ENCODE measurements at places on chromosomes 11 and 22. TPM values are rescaled to one million over a fixed set of nuclear protein-coding genes. Genes with fewer than 3 reads are reported as not detected.

IL17REL gene
- total RNA-seq, result not detected

OR5I1 gene
- total RNA-seq, result not detected

NRIP3 gene
- 1.5 TPM for total RNA-seq

GGTLC3 gene
- not detected for total RNA-seq

JAML gene
- total RNA-seq, result 115 TPM

MUC6 gene
- total RNA-seq, result not detected

VSTM5 gene
- not detected for total RNA-seq

KCNJ1 gene
- total RNA-seq, result not detected

FGF19 gene
- total RNA-seq, result not detected

SPDYC gene
- not detected for total RNA-seq

DNA sequence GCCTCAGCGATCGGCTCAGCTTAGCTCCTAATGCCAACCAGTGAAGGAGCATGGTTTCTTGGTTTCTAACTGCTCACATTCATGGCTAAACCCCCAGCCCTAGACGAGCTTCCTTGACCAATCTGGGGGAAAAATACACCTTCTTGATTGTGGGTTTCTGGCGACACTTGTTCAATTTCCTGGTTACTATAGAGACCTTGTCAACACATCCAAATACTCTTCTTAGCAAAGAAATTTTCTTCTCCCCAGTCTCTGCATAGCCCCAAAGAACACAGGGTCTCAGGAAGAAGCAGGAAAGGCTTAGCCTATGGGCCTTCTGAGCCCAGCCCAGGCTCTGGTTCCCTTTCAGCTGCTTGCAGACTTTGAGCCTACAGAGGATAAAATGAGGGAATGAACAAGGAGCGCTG lies 88.5 kb upstream of the SYT13 start:
- no peaks in the 10 kb centered on the region for H3K36me3 ChIP-seq
- no peak overlapping the region for H3K4me3 ChIP-seq
- peak; percentile 70 for DNase-seq
- H3K27ac ChIP-seq, result peak overlapping the region; percentile 44
- H3K27me3 ChIP-seq, result no peaks in the 10 kb centered on the region
- H3K4me1 ChIP-seq, result peaks cover 35% of the 10 kb centered on the region

DNA sequence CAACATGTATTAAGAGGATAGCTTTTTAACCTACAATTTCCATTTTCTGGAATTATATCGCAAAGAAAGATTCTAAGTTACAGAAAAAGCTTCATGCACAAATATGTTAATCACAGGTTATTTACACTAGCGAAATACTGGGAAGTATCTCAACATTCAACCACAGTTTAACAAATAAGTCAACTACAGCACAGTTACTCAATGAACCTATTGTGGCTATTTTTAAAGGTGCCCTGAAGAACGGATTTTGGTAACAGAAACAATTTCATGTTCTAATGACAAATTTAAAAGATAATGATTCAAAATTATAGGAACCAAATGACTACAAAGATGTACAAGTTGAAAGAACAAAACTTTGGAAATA lies 51.2 kb downstream of the SYN3 start:
- H3K36me3 ChIP-seq, result no peaks in the 10 kb centered on the region
- H3K4me3 ChIP-seq, result no peak overlapping the region
- H3K27me3 ChIP-seq, result no peaks in the 10 kb centered on the region
- no peak overlapping the region for H3K27ac ChIP-seq

DNA sequence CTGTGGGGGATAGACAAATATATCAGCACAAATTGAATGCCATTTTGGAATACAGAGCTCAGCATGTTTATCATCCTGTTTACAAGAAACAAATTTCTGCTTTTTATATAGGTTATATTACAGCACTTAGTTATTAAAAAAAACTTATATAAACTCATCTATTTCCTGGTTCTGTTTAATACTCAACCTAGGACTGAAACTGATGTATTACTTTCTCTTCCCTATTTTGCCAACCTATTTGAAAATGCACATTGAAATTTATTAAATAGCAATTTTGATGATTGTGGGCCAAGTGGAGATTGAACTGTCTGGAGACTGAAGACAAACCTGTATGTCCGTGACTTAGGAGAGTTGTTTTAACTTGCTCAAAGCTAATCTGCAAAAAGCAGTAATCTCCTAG lies 288.3 kb upstream of the ANO3 start:
- DNase-seq, result no peak
- H3K27me3 ChIP-seq, result no peaks in the 10 kb centered on the region
- no peak overlapping the region for H3K4me3 ChIP-seq
- no peaks in the 10 kb centered on the region for H3K36me3 ChIP-seq

DNA sequence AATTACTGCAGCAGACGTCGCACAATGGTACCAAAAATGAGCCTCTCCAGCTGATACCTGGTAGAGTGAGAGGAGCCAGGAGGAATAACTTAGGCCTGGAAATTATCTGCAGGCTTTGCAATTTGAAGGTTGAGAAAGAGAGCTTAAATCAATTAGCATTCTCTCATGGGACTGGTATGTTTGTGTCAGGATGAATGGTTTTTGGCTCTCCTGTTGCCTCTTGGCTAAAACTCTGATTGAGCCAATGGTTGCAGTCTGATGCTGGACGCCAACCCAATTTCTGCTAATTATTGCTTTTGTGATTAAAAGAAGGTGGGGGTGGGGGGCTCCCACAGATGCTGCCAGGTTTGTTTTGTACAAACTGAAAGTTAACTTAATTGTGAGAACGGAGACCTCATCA lies 12.5 kb upstream of the NELL1 start:
- no peaks in the 10 kb centered on the region for H3K27me3 ChIP-seq
- no peak overlapping the region for H3K27ac ChIP-seq
- no peak for DNase-seq
- H3K36me3 ChIP-seq, result no peaks in the 10 kb centered on the region
- no peaks in the 10 kb centered on the region for H3K4me1 ChIP-seq

DNA sequence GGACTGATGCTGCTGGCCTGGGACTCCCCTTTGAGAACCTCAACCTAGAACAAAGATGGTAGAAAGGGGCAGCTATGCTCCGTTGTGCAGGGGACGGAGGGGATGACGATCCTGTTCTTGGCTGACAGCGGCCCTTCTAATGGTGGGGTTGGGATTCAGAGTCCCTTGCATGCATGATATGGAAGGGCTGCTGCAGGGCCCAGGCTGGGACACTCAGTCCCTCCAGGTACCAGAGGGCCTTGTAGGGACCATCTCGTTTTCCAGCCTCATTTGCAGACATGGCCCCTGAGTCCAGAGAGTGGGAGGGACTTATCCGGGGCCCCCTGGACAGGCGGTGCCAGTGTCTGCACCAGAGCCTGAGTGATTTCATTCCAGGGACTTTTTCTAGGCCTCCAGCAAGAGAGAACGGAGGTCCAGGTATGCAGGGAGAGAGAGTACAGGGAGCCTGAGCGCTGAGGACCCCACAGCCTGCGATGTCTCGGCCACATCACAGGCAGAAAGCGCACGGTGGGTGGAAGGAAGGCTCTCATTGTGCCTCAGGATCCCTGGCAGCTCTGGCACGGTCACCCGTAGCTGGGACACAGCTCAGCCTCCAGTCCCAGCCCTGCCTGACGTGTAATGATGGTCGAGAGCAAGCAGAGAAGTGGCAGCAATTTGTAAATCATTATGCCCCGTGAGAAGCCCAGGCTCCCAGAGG lies 860.8 kb downstream of the TBC1D22A start:
- H3K27ac ChIP-seq, result no peak overlapping the region
- H3K36me3 ChIP-seq, result no peaks in the 10 kb centered on the region
- H3K4me3 ChIP-seq, result no peak overlapping the region
- H3K27me3 ChIP-seq, result no peaks in the 10 kb centered on the region

DNA sequence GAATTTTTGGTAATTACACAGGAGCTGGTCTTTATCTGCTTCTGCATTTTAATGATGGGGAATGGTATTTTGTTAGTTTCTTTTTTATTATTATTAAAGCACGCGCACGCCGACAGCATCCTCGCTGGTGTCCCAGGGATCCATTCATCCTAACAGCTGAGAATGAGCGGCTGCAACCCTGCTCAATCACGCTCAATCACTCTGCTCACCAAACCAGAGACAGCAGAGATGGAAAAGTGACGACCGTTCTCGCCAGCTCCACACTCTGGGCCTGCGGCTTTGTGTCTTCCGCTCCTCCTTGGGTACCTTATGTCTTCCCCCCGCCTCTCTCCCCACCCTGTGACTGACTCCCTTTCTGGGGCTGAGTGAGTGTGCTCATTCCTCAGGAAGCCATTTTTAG lies 84.5 kb downstream of the DSCAML1 start:
- no peaks in the 10 kb centered on the region for H3K4me1 ChIP-seq
- no peak overlapping the region for H3K27ac ChIP-seq
- no peak for DNase-seq
- H3K4me3 ChIP-seq, result no peak overlapping the region
- H3K36me3 ChIP-seq, result no peaks in the 10 kb centered on the region

DNA sequence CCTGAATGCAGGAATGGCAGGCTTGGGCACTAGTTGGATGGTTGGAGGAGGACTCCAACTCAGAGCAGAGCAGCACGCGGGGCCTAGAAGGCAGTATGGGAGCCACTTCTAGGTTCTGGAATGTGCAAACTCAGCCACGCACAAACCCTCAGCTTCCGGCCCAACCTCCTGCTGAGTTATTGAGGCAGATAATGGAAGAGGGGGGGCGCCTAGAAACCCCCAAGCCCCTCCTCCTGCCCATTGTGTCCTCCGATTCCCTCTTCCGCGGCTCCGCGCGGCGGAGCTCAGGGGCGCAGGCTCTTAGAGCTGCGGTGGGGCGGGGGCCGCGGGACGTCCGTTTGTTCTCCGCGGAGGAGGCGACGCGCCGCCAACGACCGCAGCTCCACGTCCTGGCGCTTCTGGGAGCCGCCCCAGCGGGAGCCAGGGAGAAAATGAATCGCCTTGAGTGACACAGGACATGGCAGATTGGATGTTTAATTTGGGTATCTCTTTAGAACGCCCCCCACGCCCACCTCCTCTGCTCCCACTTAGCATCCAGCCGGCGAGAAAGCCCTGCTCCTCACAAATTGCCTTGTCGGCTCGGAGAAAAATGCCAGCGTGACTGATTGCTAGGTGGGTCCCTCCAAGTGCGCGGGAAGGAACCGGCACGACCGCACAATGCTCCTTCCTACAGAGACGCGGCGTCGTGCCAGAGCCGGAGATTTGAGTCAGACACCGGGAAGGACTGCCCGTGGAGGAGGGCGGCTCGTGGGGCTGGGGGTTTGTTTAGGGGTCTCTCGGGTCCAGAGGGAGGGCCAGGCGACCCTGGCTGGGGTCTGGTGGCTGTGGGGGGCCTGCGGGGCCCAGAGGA lies 144.6 kb downstream of the NECTIN1 start:
- no peaks in the 10 kb centered on the region for H3K36me3 ChIP-seq
- H3K4me3 ChIP-seq, result no peak overlapping the region
- DNase-seq, result no peak
- peaks cover 6% of the 10 kb centered on the region for H3K4me1 ChIP-seq

DNA sequence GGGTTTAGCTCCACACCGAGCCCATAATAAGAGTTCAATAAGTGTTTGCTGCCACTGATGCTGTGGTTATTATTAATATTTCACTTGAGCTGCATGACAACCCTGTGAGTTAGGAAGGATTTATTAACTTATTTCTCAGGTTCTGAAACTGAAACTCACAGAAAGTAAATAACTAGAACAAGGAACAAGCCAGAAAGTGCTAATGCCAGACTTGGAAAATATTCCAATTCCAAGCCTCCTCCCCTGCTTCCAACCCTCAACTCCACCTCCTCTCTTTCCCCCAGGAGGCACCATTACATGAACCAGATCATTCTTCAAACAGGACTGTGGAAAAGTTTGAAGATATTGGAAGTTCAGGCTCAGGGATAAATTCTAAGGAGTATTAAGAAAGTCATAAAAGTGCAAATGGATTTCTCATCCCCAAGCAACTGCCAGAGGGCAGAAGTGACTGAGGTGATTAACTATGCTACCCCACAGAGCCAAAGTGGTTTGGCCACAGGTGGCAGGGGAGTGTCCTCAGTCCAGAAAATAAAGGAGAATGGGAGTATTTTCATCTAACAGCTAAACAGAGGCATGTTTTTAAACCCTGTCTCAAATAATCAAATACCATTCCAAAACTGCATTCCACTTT lies 3.2 kb upstream of the FJX1 start:
- no peak for DNase-seq
- H3K27me3 ChIP-seq, result peaks cover 16% of the 10 kb centered on the region
- peaks cover 15% of the 10 kb centered on the region for H3K4me1 ChIP-seq

DNA sequence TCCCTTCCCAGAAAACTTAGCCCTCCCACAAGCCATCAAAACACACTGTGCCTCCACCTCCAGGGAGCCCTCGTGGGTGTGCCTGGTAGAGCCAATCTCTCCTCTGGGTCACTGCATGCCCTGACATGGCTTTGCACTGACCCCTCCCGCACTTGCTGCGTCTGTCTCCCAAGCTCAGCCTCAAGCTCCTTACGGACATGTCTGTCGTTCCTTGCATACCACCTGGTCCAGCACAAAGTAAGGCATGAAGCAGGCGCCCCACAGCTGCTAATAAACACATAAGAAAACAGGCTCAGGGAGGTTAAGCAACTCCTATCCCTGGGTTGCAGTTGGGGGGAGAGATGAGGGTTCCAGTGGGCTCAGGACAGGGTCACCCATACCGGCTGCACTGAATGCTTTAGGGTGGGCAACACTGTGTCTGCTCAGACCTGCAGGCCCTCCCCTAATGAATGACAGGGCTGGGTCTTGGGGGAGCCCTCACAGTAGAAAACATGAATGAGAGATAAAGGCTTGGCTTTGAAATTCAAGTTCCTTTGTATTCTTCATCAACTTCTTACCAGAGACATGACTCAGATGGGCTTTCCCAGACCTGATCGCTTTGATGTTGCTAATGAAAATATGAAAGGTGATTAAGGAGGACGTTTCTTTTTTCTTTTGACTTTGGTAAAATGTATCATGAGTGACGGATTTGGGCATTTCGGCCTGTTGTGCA lies 38.0 kb downstream of the PHF21B start:
- no peaks in the 10 kb centered on the region for H3K27me3 ChIP-seq
- H3K27ac ChIP-seq, result no peak overlapping the region

DNA sequence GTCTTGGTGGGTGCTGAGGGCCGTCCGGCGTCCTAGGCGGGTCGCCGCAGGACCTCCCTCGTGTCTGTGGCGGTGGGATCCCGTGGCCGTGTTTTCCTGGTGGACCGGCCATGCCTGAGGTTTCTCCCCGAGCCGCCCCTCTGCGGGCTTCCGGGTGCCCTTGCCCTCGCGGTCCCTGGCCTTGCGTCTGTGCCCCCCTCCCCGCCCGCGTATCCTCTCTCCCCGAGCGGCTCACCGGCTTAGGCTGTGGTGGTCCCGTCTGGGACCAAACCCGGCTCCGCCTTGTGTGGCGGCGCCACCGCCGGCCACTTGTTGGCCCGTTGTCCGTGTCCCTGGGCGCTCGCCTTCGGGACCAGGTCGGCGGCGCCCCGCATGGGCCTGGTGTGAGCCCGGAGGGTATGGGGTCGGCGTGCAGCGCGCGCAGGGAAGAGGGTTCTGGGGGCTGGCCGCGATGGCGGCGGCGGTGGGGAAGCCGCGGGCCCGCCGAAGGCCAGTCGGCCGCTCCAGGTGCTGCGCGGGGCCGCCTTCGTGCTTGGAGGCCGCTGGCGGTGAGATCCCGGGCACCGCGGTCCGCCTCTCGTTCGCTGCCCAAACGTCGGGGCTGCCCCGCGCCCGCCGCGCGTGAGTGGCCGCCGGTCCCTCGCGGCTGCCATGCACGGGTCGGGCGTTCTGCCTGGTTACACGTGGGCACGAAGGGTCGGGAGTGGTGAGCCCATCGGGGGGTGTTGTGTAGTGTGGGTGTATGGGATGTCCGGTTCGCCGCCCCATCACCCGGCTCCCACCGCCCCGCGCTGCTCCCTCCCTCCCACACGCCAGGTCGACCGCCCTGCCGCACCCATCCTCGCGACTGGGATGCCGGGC lies 3899.1 kb upstream of the OR11H1 start:
- H3K4me3 ChIP-seq, result no peak overlapping the region
- H3K36me3 ChIP-seq, result no peaks in the 10 kb centered on the region
- no peaks in the 10 kb centered on the region for H3K27me3 ChIP-seq
- DNase-seq, result no peak
